Activated CD4-positive, alpha-beta T cell treated with anti-CD3 and anti-CD28 coated beads for 24 hours (primary cell): ENCODE measurements at places on chromosomes 16 and 17.

DNA sequence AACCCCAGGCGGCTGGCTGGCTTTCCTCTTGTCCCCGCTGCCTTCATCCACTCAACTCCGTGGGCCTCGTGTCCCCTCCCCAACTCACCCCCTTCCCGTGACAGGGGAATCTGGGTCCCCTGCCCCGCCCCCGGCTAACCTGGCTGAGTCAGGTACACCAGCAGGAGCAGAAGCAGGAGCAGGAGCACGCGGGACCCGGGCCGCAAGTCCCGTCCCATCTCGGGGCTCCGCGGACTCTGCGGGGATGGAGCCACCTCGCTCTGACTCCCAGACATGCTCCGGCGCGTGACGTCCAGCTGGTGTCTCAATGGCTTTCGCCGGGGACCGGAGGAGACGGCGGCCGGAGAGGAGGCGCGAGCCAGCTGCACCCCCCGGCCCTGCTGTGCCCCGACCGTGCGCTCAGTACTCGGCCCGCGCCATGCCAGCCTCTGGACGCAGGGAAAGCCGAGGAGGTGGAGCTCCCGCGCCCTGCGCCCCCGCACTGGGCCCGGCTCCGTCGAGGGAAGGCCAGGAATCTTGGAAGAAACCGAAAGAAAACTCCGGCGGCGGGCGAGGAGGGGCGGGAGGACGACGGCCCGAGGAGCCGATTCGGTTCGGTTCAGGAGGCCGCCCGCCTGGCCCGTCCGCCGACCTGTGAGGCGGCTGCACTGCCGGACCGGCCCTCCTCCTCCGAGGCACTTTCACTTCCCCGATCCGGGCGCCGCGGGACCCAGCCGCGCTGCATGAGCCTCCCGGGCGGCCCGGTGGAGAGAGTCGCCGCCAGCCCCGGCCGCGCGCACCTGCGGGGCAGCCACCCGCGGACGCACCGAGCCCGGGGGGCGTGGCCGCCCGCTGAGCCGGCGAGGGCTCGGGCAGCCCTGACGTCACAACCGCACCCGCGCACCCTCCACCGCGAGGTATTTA lies at the start of the genes CXCL16 and ZMYND15:
TSS of gene CXCL16 (minus strand) at position 807 of the 903 bp plus-strand sequence. CDS start at position 218, 589 bp downstream.
TSS of gene ZMYND15 (plus strand) at position 712 of the 903 bp plus-strand sequence. CDS start 716 bp downstream, outside the sequence.
- DNase-seq: no peak

DNA sequence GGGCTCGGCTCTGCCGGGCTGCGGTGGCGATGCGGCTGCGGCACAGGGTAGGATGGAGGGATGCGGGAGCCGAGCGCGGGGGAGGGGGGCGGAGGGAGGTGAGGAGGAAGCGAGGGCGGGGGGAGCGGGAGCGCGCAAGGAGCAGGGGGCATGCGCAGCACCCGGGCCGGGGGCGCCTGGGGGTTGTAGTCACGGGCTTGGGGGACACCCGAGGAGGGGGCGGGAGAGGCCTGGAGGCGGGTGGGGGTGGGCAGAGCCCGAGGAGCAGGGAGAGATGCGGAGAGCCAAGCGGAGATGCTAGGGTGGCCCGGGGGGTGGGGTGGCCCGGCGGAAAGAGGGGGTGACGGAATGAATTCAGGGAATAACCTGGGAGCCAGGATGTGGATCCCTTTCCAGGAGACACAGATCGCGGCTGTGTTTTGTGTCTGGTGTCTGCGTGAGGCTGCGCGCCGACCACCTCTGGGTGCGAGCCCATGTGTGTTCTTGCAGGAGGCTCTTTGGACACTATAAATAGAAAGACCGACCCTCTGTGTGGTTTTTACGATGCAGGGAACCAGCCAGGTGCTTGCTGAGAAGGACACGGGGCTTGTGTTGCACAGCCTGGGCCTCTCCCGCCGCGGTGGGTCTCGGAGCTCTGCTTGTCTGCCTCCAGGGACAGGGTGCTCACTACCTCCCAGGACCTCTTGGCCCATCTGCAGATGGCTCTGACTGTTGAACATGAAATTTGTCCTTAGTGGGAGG lies at the start of gene STX1B:
TSS of gene STX1B (minus strand) at position 54 of the 741 bp plus-strand sequence. CDS start 242 bp downstream, outside the sequence.
- peak; percentile 32 for DNase-seq

DNA sequence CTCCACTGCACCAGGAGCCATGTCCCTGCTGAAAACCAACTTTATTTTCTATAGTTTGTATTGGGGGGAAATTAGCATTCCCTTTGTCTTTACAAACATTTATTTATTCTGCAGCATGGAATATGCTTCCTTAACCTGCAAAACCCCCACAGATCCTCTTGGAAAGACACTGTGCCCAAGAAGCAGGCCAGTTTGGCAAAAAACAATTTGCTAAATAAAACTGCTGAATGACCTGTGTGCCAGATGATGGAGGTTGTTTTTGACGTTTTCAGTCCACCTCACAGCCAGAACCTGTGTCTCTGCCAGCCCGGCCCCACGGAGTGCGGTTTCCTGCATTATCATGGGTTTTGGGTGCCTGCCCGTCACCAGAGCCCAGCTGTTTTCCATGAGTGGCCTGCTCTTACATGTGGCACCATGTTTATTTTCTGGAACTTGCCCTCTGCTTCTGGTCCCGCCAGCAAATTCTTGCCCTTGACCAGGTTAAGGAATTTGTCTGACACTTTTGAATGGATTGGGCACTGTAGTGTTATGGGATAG lies 26.4 kb downstream of the ORC6 start:
- no peak for DNase-seq

DNA sequence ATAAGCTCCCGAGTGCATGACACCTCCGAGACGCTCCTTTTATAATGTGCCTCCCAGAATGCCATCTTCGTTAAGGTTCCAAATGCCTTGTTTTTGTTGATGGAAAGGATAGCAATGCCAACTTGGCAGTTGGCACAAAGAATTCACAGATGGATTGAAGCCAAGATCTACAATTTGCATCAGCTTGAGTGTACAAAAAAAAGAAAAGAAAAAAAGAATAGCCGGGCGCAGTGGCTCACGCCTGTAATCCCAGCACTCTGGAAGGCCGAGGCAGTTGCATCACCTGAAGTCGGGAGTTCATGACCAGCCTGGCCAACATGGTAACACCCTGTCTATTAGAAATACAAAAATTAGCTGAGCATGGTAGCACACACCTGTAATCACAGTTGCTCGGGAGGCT lies 7.6 kb downstream of the TBC1D16 start:
- DNase-seq: no peak

- no peak for DNase-seq
These were observed 6.6 kb downstream of the ABI3 start for GRCh38 chr17:49216953-49217650.

DNA sequence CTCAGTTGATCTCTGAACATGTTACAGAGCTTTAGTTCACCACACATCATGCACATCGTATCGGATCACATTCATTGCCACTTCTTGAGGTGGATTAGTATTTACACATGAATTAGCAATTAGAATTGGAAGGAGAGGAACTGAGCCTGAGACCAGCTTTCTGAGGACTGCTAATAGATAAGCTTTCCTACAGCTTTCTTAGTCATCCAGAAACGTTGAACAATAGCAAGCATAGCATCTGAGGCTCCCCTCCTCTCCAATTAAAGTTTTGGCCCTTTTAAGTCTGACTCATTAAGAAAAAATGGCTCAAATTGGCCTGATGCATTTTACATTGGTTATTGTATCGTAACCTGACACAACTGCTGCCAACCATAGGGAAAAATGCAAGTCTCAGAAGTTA lies 1130.4 kb downstream of the CDH8 start:
- DNase-seq: no peak

- no peak for DNase-seq
These were observed 564.5 kb downstream of the CDH8 start for GRCh38 chr16:61471737-61472136.

DNA sequence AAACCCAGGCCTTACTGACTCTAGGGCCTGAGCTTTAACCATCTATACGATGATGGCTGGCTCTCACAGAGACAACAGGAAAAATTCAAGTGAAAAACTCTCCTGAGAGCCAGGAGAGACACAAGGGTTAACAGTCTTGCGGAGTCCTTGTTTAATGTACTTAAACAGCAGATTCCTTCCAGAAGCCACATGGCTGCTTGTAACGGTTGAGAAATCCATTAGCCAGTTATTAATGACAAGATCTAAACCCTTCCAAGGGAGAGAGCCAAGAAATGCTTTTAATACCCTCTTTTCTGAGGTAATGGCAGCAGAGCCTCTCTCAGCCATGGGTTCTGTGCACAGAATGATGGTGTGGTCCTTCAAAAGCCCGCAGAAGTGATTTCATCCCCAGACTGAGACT lies 5.2 kb upstream of the ALDOA start:
- no peak for DNase-seq

DNA sequence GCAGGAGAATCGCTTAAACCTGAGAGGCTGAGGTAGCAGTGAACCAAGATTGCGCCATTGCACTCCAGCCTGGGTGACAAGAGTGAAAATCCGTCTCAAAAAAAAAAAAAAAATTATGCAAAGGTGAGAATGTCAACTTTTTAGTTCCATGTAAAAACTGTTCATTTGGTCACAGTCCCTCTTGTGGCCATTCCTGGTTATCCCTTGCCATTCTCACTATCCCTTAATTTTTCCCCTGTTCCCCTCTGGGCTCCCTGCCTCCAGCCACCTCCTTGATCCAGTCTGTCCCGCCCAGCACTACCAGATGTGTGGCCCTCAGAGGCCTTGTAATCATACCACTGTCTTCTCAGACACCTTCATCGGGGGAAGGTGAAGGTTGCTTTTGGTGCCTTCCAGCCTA lies 23.4 kb downstream of the DCAF7 start:
- no peak for DNase-seq

DNA sequence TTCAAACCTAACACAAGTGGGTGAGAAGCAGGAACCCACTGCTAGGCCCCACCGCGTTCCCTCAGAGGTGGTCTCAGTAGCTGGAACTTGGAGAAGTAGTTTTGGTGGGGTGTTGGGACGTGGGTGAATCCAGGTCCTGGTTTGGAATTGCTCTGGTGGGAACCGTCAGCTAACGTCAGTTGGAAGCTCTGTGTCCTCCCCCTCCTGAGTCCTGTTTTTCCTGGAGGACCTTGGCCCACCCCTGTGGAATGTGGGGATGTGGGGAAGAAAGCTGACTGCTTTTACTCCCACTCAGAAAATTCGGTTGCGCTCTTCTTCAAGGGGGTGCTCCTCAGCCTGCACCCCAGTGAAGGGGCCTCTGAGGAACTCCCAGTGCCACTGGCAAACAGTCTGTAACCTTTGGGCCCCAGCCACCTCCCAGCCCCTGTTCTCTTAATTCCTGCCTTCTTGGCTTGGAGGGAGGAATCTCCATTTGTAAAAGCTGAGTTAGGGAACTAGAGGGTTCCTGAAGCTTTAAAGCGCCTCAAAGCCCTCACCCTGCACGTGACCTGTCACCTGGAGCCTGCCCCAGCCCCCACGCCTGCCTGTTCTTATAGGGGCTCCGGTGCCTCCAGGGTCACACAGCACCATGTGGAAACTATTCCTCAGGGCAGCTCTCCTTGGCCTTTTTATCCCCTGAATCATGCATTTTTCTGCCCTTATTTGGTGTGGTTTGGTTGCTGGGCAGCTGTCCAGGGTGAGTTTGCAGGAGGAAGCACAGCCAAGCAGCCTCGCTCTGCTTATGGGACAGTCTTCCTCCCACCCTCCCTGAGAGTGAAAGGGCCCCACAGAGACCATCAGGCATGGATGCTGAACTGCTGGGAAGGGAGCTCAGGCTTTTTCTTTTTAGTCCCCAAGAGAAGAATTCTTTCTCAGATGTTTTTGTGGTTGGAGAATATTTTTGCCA lies 16.2 kb upstream of the NAGLU start:
- no peak for DNase-seq

DNA sequence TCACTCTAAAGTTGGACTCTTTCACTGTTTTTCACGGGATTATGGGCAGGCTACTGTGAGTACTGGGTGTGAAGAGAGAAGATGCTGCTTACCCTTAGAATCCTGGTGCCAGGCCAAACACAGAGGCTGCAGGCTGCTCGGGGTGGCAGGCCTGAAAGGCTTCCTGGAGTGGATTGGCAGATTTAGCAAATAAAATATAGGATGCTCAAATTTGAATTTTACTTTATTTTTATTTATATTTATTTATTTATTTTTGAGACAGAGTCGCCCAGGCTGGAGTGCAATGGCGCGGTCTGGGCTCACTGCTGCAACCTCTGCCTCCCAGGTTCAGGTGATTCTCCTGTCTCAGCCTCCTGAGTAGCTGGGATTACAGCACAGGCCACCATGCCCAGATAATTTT lies 14.9 kb upstream of the STAC2 start:
- no peak for DNase-seq

GRCh38 chr17:49407981-49408501 lies 6.6 kb downstream of the PHB1 start:
- peak; percentile 76 for DNase-seq

DNA sequence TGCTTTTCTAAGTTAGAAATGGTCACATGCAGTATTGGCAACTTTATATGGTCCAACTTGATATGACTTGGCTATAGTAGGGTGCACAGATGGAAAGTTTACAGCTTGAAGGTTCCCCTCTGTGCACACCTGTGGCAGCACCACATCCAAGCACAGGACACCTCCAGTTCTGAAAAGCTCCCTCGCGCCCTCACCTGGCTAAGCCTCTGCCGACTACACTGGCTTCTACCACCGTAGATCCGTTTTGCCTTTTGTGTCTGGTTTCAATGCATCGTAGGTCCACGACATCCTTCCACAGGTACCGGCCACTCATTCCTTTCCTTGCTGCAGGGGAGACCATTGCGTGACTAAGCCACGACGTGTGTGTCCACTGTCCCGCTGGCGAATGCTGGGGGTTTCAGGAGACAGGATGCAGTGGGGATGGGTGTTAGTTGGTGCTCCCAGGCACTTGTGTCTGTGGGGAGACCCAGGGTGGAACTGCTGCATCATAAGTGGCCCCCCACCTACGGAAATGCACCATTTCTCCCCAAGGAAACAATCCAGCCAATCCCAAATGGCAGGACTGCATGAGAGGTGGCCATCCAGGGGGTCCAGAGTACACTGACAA lies 4.9 kb upstream of the RASD1 start:
- DNase-seq: no peak

- no peak for DNase-seq
These were observed 242.3 kb downstream of the MAF start for GRCh38 chr16:79358188-79358587.

- DNase-seq: no peak
These were observed 14.7 kb downstream of the RARA start for GRCh38 chr17:40323391-40324381.

DNA sequence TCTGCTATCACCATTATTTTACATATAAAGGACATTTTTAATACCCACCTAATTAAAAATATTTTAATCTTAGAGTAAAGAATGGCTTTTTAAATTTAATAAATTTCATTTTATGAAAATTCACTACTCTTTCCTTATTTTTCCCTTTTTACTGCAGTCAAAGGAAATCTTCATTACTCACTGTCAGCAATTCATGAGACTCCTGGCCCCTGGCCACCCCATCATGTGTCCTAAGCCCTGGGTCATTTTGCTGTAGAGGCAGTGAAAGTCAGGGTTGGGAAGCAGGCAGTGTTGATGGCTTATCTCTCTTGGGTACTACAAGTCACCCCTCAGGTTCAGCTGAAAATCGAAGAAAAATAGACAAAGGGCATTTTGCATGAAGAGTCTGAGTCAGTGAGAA lies 468.6 kb upstream of the CCL2 start:
- no peak for DNase-seq
